Left forelimb (tissue), 1 donor: ENCODE measurements at places on chromosomes 2 and 18.
A peak's percentile ranks its signal among the peaks of the same experiment; 100 is the strongest.

GRCh38 chr2:10740226-10740625 lies 18.8 kb downstream of the ATP6V1C2 start:
- DNase-seq = no peak

GRCh38 chr2:120091436-120091835 lies 78.6 kb downstream of the EPB41L5 start:
- no peak for DNase-seq

GRCh38 chr2:147560810-147561535 lies 283.9 kb upstream of the ACVR2A start:
- no peak for DNase-seq

- peak; percentile 66 for DNase-seq
These were observed 4.8 kb downstream of the OTX1 start for GRCh38 chr2:63055226-63056106.

- no peak for DNase-seq
These were observed 411.1 kb downstream of the FIGN start for GRCh38 chr2:163324677-163325076.

GRCh38 chr2:76446872-76447271 lies 736.2 kb upstream of the GCFC2 start:
- DNase-seq = no peak

- DNase-seq = no peak
These were observed 9.3 kb downstream of the PAX3 start for GRCh38 chr2:222289278-222290160.
